ENCODE measurements at places on chromosomes 16 and 17. TPM values are rescaled to one million over a fixed set of nuclear protein-coding genes. Genes with fewer than 3 reads are reported as not detected.

Gene SERPINF2
- 0.82 TPM for total RNA-seq

GRCh38 chr17:78179372-78179771 lies 7.5 kb downstream of the TK1 start:
- H3K27me3 ChIP-seq = no peaks in the 10 kb centered on the region
- H3K36me3 ChIP-seq = peaks cover 16% of the 10 kb centered on the region
- peaks cover 53% of the 10 kb centered on the region for H3K4me1 ChIP-seq
- no peak for DNase-seq
- H3K27ac ChIP-seq = no peak overlapping the region
- no peak overlapping the region for H3K4me3 ChIP-seq

DNA sequence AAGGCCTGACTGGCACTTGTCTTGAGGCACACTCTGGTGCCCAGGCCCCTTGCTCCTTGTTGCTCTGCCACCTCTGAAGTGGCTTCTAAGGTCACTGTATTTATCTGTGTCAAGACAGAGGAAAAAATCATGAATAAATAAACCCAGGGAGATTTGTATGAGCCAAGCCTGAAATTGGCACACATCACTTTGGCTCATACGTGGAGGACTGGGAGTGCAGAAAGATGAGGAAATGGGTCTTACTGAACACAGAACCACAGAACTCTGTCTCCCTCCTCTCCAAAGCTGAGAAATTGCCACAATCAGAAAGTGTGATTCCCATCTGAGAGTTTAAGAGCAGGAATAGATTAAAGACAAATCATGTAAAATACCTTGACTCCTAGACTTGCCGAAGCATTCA lies 27.1 kb upstream of the C16orf78 start:
- H3K4me3 ChIP-seq = no peak overlapping the region
- H3K27ac ChIP-seq = no peak overlapping the region
- DNase-seq = no peak
- H3K36me3 ChIP-seq = no peaks in the 10 kb centered on the region

Gene MYH1
- total RNA-seq = not detected

DNA sequence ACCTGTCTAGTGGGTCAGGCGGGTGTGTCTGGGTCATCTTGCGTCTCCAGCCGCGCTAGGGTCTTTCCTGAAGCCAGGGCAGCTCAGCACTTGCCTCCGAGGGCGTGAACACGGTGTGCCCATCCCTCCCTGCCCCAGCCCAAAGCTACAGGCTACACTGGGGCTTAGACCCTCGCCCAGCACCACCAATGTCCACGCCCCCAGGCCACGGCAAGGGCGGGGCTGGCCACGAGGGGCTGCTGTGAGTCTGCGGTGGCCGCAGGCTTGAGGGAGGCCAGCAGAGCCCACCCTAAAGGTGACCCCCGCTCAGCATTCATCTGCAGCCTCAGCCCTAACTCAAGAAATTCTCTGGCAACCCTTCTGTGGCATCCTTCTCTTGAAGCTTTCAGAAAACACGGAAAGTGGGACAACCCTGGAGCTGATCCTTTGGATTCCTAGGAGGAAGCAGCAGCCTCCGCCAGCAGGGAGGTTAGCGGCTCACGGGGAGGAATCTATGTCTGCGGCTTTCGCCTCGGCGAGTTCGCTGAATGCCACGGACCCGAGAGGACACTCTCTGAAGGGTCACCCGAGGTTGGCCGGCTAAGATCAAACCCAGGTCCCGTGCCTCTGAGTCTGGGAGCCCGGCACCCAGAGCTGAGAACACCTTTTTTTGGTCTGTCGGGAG lies 41.7 kb downstream of the TIMM22 start:
- H3K27me3 ChIP-seq = no peaks in the 10 kb centered on the region
- DNase-seq = no peak
- peaks cover 21% of the 10 kb centered on the region for H3K36me3 ChIP-seq
- H3K27ac ChIP-seq = no peak overlapping the region
- H3K4me1 ChIP-seq = peaks cover 18% of the 10 kb centered on the region
- H3K4me3 ChIP-seq = no peak overlapping the region

- H3K27ac ChIP-seq = no peak overlapping the region
- H3K4me1 ChIP-seq = no peaks in the 10 kb centered on the region
- peaks cover 9% of the 10 kb centered on the region for H3K27me3 ChIP-seq
- DNase-seq = no peak
- H3K4me3 ChIP-seq = no peak overlapping the region
- no peaks in the 10 kb centered on the region for H3K36me3 ChIP-seq
Measured at GRCh38 chr17:7413346-7413985, 5.8 kb downstream of the NLGN2 start.

Gene COPZ2
- total RNA-seq = 4.1 TPM

Gene ELMO3
- total RNA-seq = 6.9 TPM

DNA sequence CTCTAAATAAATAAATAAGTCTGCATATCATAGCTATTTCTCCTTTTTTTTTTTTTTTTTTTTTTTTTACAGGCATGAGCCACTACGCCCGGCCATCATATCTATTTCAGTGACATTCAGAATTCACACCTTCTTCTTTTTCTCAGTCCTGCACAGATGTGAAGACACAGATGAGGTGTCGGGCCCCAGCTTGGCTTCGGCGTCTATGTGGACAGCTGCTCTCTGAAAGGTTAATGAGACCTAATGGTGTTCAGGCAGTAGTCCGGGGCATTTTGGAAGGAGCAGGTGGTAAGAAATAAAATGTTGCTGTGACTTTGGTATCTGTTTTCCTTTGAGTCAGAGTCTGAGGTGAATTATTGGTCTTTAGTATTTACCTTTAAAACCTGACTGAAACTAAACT lies 23.6 kb downstream of the TANGO6 start:
- H3K4me1 ChIP-seq = peaks cover 10% of the 10 kb centered on the region
- no peak overlapping the region for H3K27ac ChIP-seq
- DNase-seq = no peak
- no peaks in the 10 kb centered on the region for H3K27me3 ChIP-seq
- H3K4me3 ChIP-seq = no peak overlapping the region

Gene MSI2
- total RNA-seq = 93.2 TPM

Measured in activated B cell treated with CpG ODN at 0.5 μM for 24 hours (primary cell).